Left colon (tissue), 2 donors: ENCODE measurements at places on chromosomes 5 and 9. TPM values are rescaled to one million over a fixed set of nuclear protein-coding genes. Genes with fewer than 3 reads are reported as not detected.

The JAK2 gene
- total RNA-seq: 17.2 TPM

DNA sequence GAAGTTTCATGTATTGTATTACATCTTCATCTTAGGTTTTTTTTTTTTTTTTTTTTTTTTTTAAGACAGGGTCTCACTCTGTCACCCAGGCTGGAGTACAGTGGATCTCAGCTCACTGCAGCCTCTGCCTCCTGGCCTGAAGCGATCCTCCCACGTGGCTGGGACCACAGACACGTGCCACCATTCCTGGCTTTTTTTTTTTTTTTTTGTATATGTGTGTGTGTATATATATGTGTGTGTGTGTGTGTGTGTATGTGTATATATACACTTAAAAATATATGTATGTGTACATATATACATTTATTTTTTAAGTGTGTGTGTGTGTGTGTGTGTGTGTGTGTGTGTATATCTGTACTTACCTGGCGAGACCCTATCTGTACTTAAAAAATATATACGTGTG, 6.6 kb downstream of the DMXL1 start:
- DNase-seq: no peak

DNA sequence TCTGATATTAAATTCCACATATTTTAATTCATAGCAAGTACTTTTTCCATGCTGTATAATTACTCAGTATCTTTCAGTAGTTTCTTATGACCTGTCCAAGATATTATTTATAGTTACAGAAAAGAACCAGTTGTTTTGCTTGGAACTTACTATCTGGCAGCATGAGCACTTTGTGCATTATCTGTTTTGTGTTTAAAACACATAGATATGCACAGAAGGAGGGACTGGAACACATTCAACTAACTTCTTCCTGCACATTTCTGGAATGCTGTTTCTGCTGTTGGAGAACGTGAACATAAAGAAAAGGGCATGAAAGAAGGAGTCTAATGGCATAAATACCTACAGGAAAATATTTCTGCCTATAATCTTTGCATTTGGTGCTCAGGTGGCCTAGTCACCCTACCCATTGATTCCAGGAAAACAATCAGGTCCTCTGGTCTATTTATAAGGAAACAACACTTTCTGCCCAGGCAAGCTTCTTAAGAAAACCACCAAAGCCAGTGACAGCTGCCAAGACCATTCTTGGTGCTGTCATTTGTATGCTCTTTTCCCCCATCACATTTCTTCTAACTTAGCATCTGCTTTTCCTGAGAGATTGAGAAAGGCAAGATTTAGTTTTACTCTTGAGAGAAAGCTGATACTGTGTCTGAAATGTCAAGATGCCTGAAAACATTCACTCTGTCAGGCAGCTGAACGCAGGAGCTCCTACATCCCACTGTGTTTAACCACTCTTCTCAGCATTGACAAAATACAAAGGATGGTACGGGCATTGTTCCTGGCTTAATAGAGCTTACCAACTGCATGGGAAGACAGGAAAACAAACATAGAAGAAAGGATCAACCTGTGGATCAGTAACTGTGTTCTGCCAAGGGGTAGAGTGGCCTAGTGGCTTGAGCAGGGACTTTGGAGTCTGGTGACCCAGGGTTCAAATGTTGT, 40.3 kb downstream of the RAB3C start:
- no peak for DNase-seq

- DNase-seq: no peak
These were observed 24.8 kb upstream of the LOX start for GRCh38 chr5:122102825-122103224.

GRCh38 chr5:53066088-53066487, 43.5 kb downstream of the MOCS2 start:
- no peak for DNase-seq
